ENCODE measurements at places on chromosomes 3 and 15.
A peak's percentile ranks its signal among the peaks of the same experiment; 100 is the strongest.

GRCh38 chr3:117873249-117873600 lies 1161.4 kb downstream of the IGSF11 start:
- no peak for DNase-seq

- DNase-seq: no peak
Measured at GRCh38 chr3:113287111-113287802, 75.9 kb downstream of the BOC start.

DNA sequence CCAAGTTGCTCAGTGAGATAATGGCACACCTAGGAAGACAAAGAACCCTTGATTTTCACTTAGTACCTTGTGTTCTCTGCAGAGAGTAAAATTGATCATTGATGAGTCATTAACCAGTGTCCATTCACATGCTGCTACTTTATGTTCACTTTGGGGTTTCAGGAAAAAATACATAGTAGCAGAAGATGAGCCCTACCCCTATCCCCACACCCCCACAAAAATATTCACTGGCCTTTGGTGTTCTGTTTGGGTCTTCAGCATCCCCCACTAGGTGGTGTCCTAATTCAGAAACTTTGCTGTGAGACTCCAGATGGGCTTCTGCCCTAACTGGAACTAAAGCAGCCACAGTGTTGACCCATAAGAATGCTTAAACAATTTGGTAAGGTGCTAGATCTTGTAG lies 178.8 kb downstream of the KLHL25 start:
- no peak for DNase-seq

GRCh38 chr15:20295238-20295811 lies 246.3 kb downstream of the GOLGA6L6 start:
- no peak for DNase-seq

DNA sequence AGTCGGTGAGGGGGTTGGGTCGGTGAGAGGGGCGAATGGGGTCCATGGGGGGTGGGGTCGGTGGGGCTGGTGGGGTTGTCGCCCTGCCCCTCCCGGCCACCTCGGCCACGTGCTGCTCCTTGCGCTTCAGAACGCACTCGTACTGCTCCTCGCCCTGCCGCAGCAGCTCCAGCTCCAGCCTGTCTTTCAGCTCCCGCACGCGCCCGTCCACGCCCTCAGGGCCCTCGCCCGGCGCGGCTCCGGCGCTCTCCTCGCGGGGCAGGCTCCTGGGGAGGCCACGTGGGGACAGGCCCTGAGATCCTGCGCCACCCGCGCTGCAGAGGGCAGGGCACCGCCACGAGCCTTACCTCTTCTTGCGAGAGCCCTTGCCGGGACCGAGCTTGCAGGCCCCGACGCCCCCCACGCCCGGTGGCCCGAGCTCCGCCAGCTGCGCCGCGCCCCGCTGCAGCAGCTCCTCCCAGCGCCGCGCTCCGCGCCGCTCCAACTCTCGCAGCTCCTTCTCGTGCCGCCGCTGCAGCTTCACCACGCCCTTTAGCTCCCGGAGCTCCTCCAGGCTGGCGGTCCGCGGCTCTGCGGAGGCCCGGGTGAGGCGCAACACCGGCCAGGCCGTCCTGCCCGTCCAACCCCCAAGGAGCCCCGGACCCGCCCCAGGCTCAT lies 8.2 kb upstream of the ANKRD63 start:
- no peak for DNase-seq

- DNase-seq: no peak
Measured at GRCh38 chr15:45586125-45586524, 1.1 kb upstream of the BLOC1S6 start.

GRCh38 chr3:66407611-66408218 lies 93.1 kb downstream of the LRIG1 start:
- peak; percentile 72 for DNase-seq

- no peak for DNase-seq
Measured at GRCh38 chr3:194631696-194632095, 1.5 kb downstream of the TMEM44 start.

DNA sequence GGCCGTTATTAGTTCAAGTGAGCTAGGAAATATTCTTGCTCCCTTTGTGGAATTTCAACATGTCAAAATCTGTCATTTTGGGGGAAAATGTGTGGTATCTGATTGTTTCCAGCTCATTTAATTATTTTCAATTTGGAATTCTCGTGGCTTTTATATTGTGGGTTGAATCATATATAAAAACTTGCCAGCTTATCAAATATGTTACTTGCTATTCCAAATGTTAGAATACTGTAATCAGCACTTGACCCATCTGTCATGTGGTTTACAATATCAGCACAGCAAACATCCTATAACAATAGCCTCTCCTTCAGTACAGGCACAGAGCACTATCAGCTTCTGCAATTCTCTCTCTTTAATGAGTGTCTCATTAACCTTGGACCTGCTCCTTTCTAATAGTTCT lies 130.2 kb upstream of the FEZF2 start:
- no peak for DNase-seq

DNA sequence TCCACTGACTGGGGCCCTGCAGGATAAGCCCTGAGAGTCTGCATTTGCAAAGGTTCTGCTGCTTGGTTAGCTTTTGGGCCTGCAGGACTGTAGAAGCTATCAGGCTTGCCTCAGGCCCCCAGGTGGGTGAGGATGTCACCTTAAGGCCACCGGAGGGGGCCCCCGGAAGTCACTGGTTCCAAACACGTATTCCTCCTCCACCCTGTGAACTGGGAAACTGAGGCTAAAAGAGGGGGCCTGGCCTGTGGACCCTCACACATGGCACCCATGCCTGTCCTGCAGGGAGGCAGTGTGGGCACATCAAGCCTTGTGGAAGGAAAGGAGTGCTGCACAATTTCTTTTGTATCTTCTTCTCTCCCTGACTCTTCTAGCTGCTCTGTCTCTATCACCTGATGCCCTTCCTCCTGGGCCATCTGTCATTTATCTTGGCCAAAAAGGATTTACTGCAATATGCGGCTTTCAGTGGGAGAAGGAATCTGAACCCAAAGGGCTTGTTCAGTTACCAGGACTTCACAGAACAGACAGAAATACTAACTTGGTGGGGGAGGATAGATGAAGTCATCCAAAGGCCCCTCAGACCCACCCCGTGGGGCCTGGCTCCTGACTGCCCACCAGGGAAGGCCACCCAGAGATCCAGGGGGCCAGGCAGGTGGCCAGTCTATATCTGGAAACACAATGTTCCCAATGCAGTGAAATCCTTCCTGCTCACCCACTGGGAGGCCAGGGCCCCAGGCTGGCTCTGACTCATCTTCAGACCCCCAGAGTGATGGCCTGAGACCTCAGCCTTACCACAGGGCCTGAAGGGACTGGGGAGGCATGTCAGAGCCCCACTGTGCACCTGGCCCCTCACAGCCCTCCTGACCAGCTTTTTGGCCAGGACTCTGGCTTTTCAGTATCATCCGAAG lies 18.3 kb downstream of the UBAP1L start:
- no peak for DNase-seq

- DNase-seq: no peak
Measured at GRCh38 chr15:48862705-48863104, 15.2 kb upstream of the EID1 start.

DNA sequence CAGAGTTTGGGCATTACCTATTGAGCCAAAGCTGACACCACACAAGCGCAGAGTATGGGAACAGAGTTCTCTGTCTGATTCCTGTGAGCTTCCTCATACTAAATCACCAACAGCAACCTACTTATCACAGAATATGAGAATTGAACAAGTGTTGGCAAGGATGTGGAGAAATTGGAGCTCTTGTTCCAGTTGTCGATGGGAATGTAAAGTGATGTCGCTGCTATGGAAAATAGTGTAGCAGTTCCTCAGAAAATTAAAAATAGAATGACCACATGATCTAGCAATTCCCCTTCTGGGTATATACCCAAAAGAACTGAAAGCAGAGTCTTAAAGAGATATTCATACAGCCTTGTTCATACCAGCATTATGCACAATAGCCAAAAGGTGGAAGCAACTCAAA lies 33.4 kb downstream of the CD86 start:
- DNase-seq: no peak

DNA sequence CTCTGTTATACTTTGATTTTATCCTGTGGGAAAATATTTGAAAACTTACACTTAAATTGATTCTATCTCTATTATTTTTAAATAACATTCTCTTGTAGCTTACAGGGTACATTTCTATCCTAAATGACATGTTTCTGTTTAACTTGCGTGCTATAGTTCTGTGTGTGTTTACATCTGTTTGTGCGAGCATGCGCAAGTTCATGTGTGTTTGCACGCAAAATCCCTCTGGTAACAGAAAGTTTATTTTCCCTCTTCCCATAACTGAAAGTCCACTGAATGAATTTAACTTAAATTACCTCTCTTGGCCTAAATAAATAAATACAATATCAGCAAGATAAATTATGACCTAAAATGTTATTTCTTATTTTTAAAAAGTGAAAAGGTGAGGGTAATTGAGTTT lies 117.3 kb upstream of the NEO1 start:
- no peak for DNase-seq

- no peak for DNase-seq
Measured at GRCh38 chr3:194577986-194578905, 55.0 kb downstream of the TMEM44 start.

DNA sequence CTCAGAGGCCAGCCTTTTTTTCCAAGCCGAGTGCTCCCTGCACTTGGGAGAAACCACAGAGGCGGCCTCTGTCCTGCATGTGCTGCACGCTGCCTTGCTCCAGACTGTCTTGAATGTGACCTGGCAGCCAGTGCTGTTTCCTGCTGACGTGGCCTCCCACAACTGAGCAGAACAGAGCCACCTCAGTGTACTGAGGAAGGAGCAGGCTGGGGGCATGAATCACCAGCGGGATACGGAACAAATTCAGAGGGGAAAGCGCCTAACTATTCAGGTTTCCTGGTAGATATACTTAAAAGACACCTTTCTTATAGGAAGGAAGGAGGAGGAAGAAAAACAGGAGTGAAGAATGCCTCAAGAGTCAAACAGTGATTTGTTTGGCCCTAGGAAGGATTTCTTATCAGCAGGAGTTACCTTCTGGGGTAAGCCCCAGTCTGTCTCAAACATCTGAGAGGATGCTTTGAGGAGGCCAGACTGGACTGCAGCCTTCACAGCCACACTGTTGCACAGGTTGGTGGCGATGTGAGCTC lies 114.0 kb downstream of the FNDC3B start:
- no peak for DNase-seq

GRCh38 chr15:67501836-67502461 lies 19.0 kb upstream of the C15orf61 start:
- DNase-seq: no peak

- no peak for DNase-seq
Measured at GRCh38 chr3:165749821-165750220, 87.4 kb downstream of the BCHE start.

DNA sequence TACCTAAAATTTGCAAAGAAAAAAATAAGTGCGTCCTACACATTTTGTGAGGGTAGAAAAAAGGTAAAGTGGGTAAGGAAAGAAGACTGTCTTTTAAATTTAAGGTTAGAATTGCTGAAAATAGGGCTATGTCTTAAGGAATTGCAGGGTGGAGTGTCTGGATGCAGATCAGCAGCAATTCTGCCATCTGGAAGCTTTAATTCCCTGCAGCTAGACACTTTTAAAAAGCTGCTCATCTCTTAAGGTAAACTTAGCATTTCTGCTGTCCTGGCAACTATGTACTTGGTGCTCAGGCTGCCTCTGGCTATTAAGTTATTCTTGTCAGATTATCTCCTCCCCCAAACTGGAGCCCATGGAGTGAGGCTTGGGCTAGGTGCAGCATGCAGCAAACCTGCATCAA lies 420.2 kb downstream of the SI start:
- no peak for DNase-seq

GRCh38 chr3:181458857-181459256 lies 252.9 kb upstream of the SOX2 start:
- DNase-seq: no peak

DNA sequence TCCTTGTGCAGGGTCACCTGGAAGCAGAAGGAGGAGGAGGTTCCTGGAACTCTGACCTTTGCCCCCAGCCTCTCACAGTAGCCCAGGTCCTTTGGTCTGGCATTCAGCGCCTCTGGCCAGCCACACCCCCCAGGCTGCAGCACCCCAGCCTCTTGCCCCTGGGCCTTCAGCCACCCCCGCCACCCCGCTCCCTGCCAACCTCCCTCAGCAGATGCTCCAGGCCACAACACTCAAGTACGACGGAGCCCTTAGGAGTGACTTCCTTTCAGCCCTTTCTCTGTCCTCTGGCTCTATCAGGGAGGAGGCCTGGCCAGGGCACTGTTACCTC lies 45.2 kb downstream of the GRIP2 start:
- DNase-seq: no peak

DNA sequence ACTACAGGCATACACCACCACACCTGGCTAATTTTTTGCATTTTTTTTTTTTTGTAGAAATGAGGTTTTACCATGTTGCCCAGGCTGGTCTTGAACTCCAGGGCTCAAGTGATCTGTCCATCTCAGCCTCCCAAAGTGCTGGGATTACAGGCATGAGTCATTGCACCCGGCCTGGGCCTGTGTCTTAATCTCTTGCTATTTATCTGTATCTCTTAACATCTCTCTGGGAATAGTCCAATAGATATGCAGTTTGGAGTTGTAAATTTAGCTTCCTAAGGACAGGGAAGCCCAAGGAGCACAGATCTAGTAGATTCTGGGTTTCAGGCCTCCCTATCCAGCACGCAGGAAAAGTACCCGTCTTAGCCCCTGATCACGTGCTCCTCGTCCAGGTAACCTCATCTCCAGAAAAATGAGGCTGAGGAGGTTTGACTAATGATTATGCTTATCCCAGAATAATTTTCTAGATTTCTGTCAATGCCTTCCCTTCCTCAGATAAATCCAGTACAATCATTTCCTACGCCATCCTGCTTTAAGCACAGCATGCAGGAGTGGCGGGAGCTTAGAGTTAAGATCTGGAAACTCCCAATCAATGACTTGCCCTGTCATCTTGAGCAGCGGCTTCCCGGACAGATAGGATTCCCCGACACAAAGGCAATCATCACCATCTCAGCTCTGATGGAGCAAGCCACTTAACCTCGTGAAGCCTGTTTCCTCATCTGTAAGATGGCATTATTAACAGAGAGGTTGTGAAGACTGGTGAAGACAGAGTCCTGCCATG lies 12.3 kb upstream of the CTDSPL start:
- DNase-seq: no peak

DNA sequence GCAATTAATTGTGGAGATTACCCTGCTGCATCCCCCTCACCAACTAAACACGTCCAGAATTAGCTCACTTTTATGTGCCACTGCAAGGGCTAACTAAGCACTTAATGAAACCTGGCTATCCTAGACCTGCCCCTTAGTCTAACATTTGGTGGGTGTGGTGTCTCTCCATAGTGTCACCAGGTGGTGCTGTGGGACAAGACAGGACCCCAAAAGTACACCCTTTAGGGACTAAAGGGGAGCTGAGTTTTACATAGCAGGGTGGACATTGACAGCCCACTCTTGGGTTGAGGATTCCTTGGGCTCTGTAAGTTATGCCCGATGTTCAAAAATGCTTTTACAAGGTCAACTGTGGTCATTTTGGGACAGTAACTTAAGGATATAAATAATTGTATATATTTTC lies 5.7 kb downstream of the DUT start:
- DNase-seq: no peak

GRCh38 chr3:20680990-20681628 lies 495.1 kb upstream of the SGO1 start:
- no peak for DNase-seq

DNA sequence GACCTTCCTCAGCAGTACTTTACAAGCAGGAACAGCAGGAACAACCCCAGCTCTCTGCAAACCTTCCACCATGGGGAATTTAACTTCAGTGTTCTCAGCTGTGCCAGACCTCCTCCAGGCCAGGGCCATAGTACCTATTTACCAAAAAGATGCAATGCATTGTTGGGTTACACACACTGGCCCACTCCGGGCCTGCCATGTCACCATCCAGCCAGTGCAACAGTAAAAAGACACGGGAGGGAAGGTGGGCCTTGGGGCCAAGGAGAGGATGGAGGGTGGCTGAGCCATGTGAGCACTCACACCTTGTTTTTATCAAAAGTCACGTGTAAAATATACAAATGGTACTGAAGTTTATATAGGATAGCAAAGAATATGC lies 157.0 kb downstream of the GABRB3 start:
- no peak for DNase-seq
